ENCODE measurements at places on chromosomes 7 and 10.

DNA sequence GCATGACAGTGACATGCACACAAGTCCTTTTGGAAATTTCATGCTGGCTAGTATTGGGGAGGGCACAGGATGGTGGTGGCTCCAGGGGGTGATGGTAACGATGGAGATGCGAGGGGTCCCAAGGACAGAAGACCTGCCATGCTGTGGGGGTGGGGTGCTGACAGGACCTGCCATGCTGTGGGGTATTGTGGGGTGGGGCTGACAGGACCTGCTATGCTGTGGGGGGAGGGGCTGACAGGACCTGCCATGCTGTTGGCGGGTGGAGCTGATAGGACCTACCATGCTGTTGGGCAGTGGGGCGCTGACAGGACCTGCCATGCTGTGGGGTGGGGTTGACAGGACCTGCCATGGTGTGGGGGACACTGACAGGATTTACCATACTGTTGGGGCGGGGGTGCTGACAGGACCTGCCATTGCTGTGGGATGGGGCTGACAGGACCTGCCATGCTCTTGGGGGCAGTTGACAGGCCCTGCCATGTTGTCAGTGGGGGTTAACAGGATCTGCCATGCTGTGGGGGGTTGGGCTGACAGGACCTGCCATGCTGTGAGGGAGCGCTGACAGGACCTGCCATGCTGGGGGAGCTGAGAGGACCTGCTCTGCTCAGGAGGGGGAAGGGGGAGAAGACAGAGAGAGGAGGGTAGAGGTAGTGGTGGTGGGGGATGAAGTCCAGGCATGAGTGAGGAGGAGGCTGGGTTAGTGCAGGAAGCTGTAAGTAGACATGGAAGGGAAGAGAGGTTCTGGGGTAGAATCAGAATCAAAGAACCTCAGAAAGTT, 36.2 kb upstream of the RET start:
- DNase-seq, result no peak

GRCh38 chr10:7491949-7492659, 81.3 kb upstream of the SFMBT2 start:
- DNase-seq, result no peak

GRCh38 chr10:122082616-122083477, 93.9 kb downstream of the TACC2 start:
- DNase-seq, result no peak

- peak; percentile 9 for DNase-seq
Measured at GRCh38 chr7:37285706-37286453, 162.8 kb downstream of the ELMO1 start.

GRCh38 chr7:15490291-15490690, 71.5 kb downstream of the AGMO start:
- DNase-seq, result no peak

- no peak for DNase-seq
Measured at GRCh38 chr10:99329554-99330346, 594 bp downstream of the CNNM1 start.

GRCh38 chr7:129828989-129829736, 123.6 kb downstream of the UBE2H start:
- no peak for DNase-seq

Measured in CD4-positive, alpha-beta T cell treated with Interleukin-4 for 1 hour (primary cell).